Spinal cord (tissue), 10 donors: ENCODE measurements at places on chromosomes 1 and 21. TPM values are rescaled to one million over a fixed set of nuclear protein-coding genes. Genes with fewer than 3 reads are reported as not detected.

DNA sequence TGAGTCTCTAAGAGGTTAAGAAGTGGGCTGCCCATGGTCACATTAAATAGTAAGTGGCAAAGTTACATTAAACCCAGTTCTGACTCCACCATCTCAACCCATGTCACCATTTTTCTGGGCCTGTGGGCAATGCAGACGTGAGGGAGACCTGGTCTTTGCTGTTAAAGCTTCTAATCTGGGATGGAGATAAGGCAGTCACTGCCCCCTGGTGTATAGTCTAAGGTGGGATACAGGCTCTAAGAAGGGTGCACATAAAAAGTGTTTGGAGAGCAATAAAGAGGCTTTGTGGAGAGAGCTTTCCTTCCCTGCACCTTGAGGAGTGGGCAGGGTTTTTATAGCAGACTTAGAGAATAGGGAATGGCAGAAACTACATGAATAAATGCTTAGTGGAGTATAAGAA is 141.3 kb downstream of the ROR1 start:
- no peak for DNase-seq

GRCh38 chr1:171800851-171801250 is 19.4 kb downstream of the METTL13 start:
- peak; percentile 28 for DNase-seq

GRCh38 chr1:229880271-229881170 is 186.5 kb upstream of the GALNT2 start:
- no peak for DNase-seq

GRCh38 chr1:174902531-174903099 is 97.1 kb upstream of the CACYBP start:
- DNase-seq = no peak

DNA sequence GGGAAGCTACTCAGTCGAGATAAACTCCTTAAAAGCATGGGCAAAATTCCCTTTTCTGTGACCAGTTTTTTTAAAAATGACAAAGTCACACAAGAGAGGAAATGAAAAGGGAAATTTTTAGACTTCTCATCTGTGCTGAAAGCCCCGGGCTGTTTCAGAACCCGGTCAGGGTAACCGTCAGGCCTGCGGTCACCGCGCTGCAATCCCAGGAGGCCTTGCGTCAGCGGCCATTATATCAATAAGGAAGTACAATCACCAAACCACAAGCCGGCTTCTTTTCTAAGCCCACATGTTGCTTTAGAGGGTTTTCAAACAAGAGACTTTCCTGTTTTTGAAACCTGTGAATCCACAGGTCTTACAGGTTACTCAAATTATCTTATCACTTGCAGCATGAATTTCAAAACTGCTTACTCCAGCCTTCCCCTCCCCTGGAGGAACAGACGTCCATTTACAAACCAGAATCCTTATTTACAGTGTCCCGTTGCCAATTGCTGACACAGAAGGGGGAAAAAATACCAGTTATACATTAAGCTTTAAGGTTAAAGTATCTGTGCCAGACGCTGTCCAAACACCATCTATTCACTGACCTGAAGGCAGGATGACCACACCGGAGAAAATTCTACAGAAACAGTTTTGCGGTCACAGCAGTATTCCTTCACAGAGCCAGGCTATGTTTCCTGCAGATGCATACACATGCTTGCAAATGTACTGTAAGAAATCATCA is 165.3 kb downstream of the TOMM20 start:
- DNase-seq = no peak

GRCh38 chr21:42199868-42200463 is 19.0 kb upstream of the ABCG1 start:
- DNase-seq = no peak

DNA sequence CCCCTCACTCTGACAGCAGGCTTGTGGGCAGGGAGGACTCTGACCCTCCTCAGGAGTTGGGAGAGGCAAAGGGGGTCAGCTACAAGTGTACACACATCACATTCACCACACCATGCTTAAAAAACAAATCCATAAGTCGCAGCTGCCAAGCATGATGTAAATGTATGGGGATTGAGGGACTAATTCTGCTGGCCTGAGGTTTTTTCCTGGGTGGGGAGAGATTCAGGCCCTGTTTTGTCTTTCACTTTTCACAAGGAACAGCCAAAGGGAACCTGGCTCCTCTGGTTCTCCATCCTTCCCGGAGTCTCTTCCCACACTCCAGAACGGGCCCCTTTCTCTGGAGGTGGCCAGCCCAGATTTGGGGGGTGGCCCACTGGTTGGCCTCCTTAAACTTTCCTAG is 1.3 kb upstream of the MTARC2 start:
- no peak for DNase-seq

DNA sequence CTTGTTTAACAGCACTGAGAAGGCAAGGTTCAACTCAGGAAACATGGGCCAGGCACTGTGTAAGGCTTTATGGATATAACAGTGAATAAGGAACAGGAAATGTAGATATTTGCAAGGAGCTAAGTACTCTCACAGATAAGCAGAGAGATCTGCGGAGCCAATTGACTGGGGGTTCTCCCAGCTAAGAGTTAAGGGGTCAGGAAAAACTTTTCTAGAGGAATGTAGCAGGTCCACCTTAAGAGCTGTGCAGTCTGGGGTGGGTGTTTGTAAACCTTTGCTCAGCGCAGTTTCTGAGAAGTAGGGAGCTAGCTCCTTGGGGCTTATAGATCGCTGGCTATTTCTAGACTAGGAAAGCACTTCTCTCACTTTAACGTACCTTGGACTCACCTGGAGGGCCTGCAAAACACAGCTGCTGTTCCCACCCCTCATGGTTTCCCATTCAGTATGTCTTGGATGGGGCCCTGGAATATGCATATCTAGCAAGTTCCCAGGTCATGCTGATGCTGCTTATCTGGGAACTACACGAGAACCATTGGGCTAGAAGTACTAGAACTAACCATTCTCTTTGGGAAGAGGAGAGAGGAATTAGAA is 51.7 kb downstream of the TLCD4 start:
- DNase-seq = no peak

Gene THEMIS2
- 14.6 TPM for total RNA-seq

Gene SHISA4
- 53.2 TPM for total RNA-seq
